Activated gamma-delta T cell treated with Interleukin-2 at 50 U/mL for 16 hours (primary cell): ENCODE measurements at places on chromosomes 1 and 21.

- no peak for DNase-seq
These were observed 41.5 kb downstream of the LHX4 start for GRCh38 chr1:180271272-180272255.

GRCh38 chr1:206497363-206497762 lies 10.0 kb upstream of the RASSF5 start:
- DNase-seq = no peak

- DNase-seq = no peak
These were observed 47.0 kb downstream of the ACTL8 start for GRCh38 chr1:17802164-17802563.

GRCh38 chr1:227733309-227733705 lies 1.8 kb downstream of the JMJD4 start:
- no peak for DNase-seq

- no peak for DNase-seq
These were observed 29.3 kb upstream of the SERPINC1 start for GRCh38 chr1:173946380-173946921.

- DNase-seq = no peak
These were observed 11.1 kb downstream of the INSRR start for GRCh38 chr1:156847591-156848460.

GRCh38 chr1:27429029-27429425 lies 36.6 kb downstream of the GPR3 start:
- no peak for DNase-seq

GRCh38 chr1:51916587-51917405 lies 38.3 kb upstream of the NRDC start:
- DNase-seq = no peak

DNA sequence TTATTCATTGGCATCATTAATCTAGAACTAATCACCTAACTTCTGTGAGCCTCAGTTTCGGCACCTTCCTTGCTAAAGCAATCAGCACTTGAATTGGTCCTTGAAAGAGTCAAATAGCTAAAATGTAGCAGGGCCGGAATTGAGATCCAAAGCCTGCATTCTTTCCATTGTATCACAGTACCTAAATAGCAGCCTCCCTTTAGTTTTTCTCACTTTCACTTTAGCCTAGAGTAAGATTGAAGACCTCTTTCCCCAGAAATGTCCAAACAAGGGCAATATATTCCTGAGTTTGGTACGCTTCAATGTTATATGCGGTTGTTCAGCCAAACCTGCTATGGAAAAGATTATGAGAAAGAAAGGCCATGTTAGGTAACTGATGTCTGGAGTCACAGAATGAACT lies 121.9 kb upstream of the BMP8A start:
- DNase-seq = no peak

GRCh38 chr1:236320214-236320613 lies 38.5 kb upstream of the ERO1B start:
- no peak for DNase-seq

DNA sequence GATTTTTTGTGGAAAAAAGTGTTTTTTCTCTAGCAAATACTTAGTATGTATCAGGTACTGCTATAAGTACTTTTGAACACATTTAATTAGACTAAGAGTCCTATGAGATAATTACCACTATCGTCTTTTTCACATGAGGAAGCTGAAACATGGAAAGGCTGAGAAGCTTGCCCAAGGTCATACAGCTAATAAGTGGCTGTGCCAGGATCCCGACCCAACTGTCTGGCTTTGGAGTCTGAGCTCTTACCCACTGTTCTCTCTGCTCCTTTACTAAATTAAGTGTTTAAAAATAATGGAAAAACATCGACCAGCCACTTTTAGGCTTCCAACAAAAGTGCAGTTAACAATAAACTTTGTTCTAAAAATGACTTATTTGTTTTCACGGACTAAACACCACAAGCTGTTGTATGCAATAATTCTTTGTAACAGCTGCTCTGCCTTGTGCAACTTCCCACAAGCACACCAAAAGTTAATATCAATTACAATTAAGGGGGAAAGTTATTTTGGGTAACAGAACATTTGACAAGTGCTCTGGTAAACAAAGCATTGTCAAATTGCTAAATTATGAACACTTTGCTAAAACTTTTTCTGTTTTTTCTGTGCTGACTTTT lies 75.7 kb downstream of the CRB1 start:
- no peak for DNase-seq

GRCh38 chr1:107315652-107316051 lies 174.8 kb downstream of the NTNG1 start:
- DNase-seq = no peak

- no peak for DNase-seq
These were observed 89.4 kb downstream of the SDCCAG8 start for GRCh38 chr1:243345205-243345604.

- DNase-seq = no peak
These were observed 55.5 kb upstream of the RBM15 start for GRCh38 chr1:110283677-110284076.

GRCh38 chr1:210428696-210429095 lies 100.0 kb downstream of the HHAT start:
- no peak for DNase-seq

DNA sequence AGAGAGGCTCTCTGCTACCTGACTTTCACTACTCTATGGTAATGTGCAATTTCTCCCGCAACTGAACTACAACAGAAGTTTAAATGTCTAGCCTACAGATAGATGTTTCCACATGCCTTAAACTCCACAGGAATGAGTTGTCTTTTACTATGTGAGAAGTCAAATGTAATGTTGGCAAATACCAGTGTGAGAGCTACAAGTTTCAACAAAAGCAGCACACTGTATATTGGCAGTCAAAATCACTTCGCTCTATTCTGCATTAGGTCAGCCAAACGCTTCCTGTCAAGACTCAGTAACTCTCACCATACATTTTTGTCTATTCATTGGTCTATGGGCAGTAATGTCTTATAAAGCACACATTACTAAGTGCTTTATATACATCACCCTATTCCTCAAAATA lies 41.9 kb downstream of the LUZP1 start:
- DNase-seq = no peak

GRCh38 chr1:165143437-165144065 lies 213.0 kb downstream of the LMX1A start:
- no peak for DNase-seq

DNA sequence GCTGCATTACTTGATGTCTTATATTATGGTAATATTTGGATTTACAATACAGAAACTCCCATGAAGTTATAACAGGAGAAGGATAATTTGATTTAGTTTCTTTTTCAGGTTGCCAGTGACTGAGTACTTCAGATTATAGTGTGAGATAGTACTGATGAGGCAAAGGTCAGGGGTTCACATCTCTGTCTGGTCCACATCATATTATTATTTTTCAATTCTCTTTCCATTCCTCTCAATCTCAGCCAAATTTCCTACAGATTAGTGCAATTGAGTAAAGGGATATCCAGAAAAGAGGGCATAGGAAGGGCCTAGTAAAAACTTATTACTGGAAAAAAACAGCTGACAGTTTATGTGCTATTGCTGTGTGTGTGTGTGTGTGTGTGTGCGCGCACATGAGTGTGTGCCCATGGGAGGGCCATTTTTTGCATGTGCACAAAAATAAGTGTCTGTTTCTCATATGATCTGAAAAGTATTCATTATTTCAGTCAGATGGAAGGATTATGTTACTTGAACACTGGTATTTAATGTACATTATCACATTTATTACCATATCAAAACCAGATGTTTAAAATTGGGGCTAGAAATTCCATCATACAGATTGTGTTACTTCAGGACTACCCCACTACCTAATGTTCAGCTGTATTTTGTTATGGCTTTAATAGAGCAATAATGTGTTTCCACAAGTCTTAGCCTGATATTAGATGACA lies 78.3 kb upstream of the KCNK2 start:
- DNase-seq = no peak

DNA sequence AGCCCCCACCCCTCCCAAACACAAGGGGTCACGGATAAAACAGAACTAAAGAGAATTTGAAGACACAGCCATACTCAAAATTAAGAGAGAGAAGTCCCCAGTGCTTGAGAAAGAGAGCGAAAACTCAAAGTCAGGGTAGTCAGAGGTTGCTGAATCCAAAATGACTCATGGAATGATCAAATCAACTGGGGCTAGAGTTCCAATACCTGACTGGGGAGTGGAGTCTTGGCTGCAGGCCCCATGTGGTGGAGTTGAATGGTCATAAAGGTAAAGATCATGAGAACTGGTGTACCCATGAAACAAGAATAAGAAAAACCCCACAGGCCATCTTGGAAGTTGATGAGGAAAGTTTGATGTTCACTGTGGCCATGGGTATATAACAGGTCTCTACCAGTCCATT lies 84.5 kb upstream of the LRRN2 start:
- no peak for DNase-seq

DNA sequence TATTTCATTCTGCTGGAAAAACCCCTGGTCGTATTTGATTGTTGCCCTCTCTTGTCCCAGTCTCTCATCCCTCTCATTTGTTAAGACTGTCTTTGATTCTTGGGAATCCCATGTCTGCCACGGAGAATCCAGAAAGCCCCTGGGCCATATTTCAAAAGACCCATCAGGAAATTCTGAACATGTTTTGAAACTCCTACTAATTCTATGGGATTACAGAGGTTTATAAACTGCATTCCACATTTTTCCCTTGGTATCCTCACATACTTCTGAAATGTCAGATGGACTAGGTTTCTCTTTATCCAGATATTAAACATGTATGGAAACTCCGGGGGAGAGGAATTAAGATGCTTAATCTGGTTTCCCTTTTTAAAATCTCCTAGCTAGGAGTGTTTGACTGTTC lies 80.0 kb downstream of the HUNK start:
- DNase-seq = no peak

- no peak for DNase-seq
These were observed 27.1 kb downstream of the PARK7 start for GRCh38 chr1:7988576-7988975.

DNA sequence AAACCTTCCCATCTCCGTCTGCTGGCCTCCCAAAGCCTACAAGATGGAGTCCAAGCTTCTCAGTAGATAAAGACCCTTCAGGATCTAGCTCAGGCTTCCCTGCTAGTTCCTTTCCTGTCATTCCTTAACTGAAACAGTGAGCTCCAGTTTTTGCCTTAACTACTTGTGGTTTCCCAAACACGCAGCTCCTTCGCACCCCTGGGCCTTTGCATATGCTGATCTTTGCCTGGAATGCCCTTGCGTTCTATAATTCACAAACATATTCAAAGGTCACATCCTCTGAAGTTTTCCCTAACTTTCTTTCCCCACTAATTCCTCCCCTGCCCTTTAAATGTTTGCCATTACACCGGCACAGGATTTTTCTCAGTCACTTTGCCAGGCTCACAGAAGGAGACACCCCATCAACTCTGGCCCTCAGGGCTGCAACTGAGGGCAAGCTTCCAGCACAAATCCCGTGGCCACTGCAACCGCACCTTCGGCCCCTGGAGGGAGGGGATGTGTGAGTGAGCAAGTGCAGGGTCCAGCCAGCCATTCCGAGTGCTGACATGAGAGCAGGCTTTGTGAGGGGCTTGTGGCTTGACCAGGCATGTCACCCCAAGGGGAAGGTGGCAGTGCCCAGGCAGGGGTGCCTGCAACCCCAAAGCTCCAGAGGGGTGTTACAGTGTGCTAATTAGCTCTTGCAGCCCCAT lies 41.3 kb downstream of the RAB3B start:
- no peak for DNase-seq

GRCh38 chr1:53557369-53557768 lies 98.2 kb downstream of the DMRTB1 start:
- DNase-seq = no peak

DNA sequence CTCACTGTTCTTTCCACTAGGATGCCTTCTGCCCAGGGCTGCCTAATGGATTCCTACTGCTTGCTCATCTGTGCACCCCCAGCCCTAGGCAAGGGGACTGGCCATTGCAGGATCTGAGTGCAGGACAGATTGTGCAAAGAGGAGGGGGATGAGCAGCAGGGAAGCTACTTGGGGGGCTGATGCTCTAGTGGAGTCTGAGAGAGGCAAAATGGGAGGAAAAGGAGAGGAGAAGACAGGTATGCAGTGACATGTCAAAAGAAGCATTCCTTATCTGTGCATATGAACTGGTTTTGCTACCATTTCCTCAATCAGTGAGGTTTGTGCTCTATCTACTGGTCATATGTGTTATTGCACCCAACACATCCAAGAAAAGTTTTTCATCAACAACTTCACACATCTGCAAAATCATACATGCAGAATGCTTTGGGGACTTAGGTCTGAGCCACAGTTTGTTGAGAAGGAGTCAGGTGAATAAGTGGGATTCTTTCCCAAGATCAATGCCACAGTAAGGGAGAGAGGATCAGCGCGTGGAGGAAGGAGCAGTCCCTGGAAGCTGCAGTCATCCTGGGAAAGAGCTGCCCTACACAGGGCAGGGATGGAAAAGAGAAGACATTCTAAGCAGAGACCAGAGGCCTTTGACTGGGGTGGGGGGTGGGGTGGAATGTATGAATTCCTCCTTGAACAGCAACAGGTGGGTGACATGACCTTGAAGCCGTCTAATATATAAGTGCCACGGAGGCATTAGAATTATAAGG lies 14.4 kb downstream of the SLC5A9 start:
- no peak for DNase-seq

- no peak for DNase-seq
These were observed 465.2 kb downstream of the NCAM2 start for GRCh38 chr21:21463456-21463855.

- no peak for DNase-seq
These were observed 119.3 kb downstream of the DAB1 start for GRCh38 chr1:57304591-57304990.

DNA sequence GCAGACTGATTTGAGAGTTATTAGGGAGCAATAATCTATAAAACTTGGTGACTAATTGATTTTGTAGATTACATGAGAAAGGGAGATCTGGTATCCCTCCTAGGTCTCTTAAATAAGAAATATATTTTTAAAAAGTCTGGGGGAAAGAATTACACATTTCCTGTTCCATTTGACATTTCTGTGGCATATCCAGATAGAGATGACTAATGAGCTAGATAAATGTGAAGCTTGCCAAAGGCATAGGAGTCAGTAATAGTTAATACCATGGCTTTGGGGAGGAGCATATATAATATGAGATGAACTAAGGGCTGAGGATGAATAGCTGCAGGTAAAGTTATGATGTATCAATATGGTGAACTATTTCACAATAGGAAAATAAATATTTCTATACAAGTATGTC lies 663.7 kb downstream of the PTPRC start:
- DNase-seq = no peak

GRCh38 chr1:46452931-46453325 lies 36.7 kb upstream of the DMBX1 start:
- no peak for DNase-seq
